ENCODE measurements at places on chromosomes 6 and 20. TPM values are rescaled to one million over a fixed set of nuclear protein-coding genes. Genes with fewer than 3 reads are reported as not detected.

DNA sequence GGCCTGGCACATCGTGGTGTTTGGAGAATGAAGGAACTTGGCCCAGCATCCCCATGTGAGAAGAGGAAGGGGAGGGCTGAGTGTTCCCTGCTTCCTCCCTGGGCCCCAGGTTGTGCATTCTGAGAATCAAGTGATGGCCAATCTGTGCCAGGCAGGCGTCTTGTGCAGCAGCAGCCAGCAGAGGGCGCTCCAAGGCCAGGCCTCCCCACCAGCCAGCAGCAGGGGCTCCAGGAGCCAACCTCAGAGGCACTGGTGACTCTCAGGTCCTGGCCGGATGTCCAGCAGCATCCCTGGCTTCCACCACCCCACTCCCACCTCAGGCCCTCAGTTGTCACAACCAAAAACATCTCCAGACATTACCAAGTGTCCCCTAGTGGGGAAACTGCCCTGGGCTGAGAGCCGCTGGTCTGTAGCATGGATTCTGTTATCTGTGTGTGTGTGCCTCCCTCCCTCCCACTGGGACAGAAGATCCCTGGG, 192.0 kb downstream of the PREX1 start:
- no peak overlapping the region for H3K27ac ChIP-seq
- H3K36me3 ChIP-seq, result no peaks in the 10 kb centered on the region
- no peak overlapping the region for H3K4me3 ChIP-seq
- no peaks in the 10 kb centered on the region for H3K4me1 ChIP-seq
- no peaks in the 10 kb centered on the region for H3K27me3 ChIP-seq
- DNase-seq, result no peak

Gene IMPG1
- not detected for total RNA-seq

GRCh38 chr20:44457016-44457415, 18.7 kb upstream of the TTPAL start:
- H3K36me3 ChIP-seq, result no peaks in the 10 kb centered on the region
- H3K27me3 ChIP-seq, result no peaks in the 10 kb centered on the region
- no peak for DNase-seq
- no peak overlapping the region for H3K27ac ChIP-seq
- no peaks in the 10 kb centered on the region for H3K4me1 ChIP-seq

Gene SLC2A10
- 8.2 TPM for total RNA-seq

DNA sequence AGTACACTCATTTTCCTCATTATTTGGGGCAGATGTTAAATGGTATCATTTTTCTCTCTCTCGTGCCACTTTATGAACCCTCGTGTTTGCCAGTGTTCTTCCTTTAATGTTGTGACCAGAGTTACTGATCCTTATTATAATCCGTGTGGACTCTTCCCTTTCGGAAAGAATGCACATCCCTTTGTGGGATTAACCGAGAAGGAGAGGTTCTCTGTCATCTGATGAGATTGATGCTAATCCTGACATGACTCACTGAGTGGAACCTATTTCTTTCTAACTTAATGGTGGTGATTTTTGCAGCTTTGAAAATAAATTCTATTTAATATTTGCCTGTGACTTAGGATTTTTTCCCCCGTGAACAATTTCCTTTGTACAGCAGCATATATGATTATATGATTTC, 300.0 kb upstream of the MAN1A1 start:
- no peaks in the 10 kb centered on the region for H3K36me3 ChIP-seq
- peaks cover 7% of the 10 kb centered on the region for H3K4me1 ChIP-seq
- H3K27ac ChIP-seq, result no peak overlapping the region
- no peak for DNase-seq

Gene RNF39
- total RNA-seq, result not detected

Gene EPPIN
- total RNA-seq, result not detected

DNA sequence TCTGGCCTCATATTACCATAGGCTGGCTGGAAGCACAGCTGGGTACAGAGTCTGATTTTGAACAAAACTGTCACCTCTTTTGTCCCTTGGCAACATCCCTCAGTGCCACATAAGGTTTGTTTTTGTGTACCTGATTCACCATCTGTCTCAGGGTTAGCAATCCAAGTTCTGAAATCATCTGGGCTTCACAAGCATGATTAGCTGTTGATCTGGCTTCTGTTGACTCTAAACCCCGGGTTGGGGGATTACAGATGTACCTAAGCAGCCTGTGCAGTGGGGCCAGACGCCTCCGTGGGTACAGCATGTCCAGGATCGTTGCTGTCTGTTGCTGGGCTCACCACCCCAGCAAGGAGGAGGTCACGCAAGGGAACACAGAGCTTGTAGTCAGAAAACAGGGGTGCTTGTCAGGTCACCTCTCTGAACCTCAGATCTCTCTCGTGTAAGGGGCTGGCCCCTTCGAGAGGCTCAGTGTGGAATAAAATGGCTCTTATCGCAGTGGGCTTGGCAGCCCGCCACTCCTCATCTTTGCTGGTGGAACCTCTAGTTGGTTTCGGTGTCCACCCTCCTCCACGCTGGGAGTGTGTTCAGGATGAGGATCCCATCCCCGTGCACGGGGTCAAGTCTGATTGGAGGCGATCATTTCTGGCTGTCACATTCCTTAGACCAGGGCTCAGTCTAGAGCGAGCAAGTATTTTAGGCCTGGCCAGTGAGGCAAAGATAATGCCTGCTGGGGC, 39.2 kb upstream of the ZNF831 start:
- no peaks in the 10 kb centered on the region for H3K4me1 ChIP-seq
- no peak overlapping the region for H3K27ac ChIP-seq
- H3K36me3 ChIP-seq, result no peaks in the 10 kb centered on the region
- H3K27me3 ChIP-seq, result no peaks in the 10 kb centered on the region
- no peak for DNase-seq
- H3K4me3 ChIP-seq, result no peak overlapping the region

Gene GJA1
- 21.3 TPM for total RNA-seq

- H3K36me3 ChIP-seq, result no peaks in the 10 kb centered on the region
- H3K4me1 ChIP-seq, result no peaks in the 10 kb centered on the region
- H3K27me3 ChIP-seq, result no peaks in the 10 kb centered on the region
- no peak overlapping the region for H3K4me3 ChIP-seq
- DNase-seq, result no peak
These were observed 45.2 kb downstream of the MCUR1 start for GRCh38 chr6:13769034-13769654.

DNA sequence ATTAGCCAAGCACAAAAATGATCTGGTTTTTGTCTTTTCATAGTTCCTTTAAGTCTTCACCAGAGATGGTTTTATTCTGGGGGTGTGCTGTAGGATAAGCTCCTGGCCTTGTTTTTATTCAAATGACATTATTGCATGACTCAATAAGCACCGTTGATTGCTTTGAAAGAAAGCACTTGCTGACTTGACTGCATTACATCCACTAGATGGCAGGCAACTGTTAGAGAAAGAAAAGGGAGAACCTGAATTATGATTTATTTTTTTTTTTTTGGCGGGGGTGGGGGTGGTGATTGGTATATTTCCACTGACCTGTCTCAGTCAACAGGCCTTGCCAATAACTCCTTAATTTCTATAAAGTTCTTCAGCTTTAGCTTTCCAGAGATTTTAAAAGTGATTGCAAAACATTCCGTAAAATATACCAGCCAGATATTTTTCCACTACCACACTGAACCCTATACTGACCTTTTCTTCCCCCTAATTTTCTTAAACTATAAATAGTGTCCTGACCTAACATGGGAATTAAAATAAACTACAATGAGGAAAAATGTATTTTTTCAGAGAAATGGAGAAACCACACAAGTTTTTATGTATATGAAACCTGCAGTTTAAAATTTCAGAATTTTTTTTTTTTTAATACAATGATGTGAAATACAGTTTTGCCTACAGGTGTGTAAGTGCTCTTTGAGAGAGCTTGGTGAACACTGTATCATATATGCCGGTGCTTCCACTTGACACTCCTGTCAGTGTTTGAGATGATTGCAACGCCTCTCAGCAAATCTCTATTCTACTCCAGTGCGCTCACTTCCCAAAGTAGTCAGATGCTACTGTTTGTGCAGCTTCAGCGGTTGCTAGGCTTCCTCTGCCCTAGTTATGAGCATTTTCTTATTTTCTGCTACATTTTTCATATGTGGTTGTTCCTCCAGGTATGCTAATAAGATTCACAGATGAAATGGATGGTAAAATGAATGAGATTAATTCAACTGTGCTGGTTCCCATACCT, 274.3 kb downstream of the CD109 start:
- no peaks in the 10 kb centered on the region for H3K36me3 ChIP-seq
- no peaks in the 10 kb centered on the region for H3K27me3 ChIP-seq
- no peak overlapping the region for H3K27ac ChIP-seq
- H3K4me1 ChIP-seq, result peaks cover 31% of the 10 kb centered on the region
- DNase-seq, result no peak
- no peak overlapping the region for H3K4me3 ChIP-seq

DNA sequence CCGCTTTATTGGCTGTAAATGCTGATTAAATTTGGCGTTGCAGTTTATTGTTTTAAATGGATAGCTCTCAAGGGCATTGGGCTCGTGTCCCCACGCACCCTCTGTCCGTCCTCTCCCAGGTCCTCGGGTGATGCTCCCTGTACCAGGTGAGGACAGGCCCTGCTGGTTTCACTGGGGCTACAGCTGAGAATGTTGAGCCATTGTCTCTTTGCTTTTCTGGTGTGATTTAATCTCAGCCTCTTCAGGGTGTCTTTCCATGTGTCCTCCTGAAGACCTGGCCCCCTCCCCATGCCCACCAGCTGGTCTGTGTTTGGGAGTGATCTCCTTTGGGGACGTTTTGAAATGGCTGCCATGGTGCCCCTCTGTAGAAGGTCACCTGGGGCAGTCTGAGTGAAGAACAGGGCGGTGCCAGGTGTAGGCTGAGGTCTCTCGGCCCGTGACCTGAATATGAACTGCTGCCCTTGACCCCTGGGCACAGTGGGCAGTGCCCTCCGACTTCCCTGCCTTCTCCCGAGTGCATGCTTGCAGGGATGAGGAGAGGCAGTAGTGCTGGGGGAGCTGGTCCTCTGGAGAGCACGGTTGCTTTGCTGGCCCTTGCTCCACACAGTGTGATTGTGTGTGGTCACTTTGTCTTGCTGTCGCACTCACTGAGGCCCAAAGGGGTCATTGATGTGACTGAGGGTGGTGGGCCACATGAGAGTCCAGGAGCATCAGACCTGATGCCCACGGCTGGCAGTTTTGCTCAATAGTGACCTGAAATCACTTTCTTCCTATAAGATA, 12.4 kb upstream of the C20orf204 start:
- H3K4me1 ChIP-seq, result peaks cover 21% of the 10 kb centered on the region
- no peak overlapping the region for H3K27ac ChIP-seq
- H3K27me3 ChIP-seq, result no peaks in the 10 kb centered on the region
- peaks cover 100% of the 10 kb centered on the region for H3K36me3 ChIP-seq
- H3K4me3 ChIP-seq, result no peak overlapping the region

Gene RTF2
- total RNA-seq, result 60.2 TPM

GRCh38 chr6:112033791-112034615, 19.9 kb upstream of the CCN6 start:
- no peaks in the 10 kb centered on the region for H3K36me3 ChIP-seq
- H3K27ac ChIP-seq, result no peak overlapping the region

Gene ZSCAN23
- total RNA-seq, result 2.9 TPM

GRCh38 chr6:21163110-21163837, 430.3 kb upstream of the SOX4 start:
- no peaks in the 10 kb centered on the region for H3K27me3 ChIP-seq
- no peak overlapping the region for H3K4me3 ChIP-seq
- H3K4me1 ChIP-seq, result no peaks in the 10 kb centered on the region
- H3K36me3 ChIP-seq, result no peaks in the 10 kb centered on the region
- no peak for DNase-seq
- no peak overlapping the region for H3K27ac ChIP-seq

- DNase-seq, result no peak
- no peak overlapping the region for H3K4me3 ChIP-seq
- H3K27ac ChIP-seq, result no peak overlapping the region
- no peaks in the 10 kb centered on the region for H3K27me3 ChIP-seq
- H3K36me3 ChIP-seq, result no peaks in the 10 kb centered on the region
These were observed 137.9 kb upstream of the NEDD9 start for GRCh38 chr6:11370191-11371018.

- H3K27ac ChIP-seq, result no peak overlapping the region
- no peaks in the 10 kb centered on the region for H3K4me1 ChIP-seq
- no peaks in the 10 kb centered on the region for H3K27me3 ChIP-seq
- no peak overlapping the region for H3K4me3 ChIP-seq
- no peaks in the 10 kb centered on the region for H3K36me3 ChIP-seq
- no peak for DNase-seq
These were observed 78.0 kb upstream of the ELOVL5 start for GRCh38 chr6:53426667-53427270.

DNA sequence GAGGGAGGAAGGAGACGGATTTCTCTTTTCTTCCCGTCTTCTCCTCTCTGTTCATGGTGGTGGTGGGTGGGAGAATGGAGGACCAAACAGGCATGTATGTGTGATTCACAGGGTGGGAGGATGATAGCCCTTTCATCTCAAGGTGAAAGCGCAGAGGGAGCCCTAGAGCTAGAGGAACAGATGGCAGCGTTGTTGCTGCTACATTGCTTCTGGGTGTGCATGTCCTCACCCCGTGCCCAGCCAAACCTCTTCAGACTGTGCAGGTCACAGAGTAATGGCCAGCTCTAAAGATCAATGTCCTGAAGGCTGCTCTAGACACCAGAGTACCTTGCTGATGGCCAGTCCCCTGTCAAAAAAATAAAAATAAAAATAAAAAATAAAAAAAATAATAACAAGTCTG, 301.8 kb downstream of the TBC1D7 start:
- H3K36me3 ChIP-seq, result no peaks in the 10 kb centered on the region
- no peaks in the 10 kb centered on the region for H3K4me1 ChIP-seq
- no peaks in the 10 kb centered on the region for H3K27me3 ChIP-seq
- no peak overlapping the region for H3K27ac ChIP-seq

Gene TUBB2B
- total RNA-seq, result 24.9 TPM

Gene TFEB
- total RNA-seq, result 23.5 TPM

Gene PCSK2
- 2.0 TPM for total RNA-seq

Gene CLVS2
- 1.8 TPM for total RNA-seq

DNA sequence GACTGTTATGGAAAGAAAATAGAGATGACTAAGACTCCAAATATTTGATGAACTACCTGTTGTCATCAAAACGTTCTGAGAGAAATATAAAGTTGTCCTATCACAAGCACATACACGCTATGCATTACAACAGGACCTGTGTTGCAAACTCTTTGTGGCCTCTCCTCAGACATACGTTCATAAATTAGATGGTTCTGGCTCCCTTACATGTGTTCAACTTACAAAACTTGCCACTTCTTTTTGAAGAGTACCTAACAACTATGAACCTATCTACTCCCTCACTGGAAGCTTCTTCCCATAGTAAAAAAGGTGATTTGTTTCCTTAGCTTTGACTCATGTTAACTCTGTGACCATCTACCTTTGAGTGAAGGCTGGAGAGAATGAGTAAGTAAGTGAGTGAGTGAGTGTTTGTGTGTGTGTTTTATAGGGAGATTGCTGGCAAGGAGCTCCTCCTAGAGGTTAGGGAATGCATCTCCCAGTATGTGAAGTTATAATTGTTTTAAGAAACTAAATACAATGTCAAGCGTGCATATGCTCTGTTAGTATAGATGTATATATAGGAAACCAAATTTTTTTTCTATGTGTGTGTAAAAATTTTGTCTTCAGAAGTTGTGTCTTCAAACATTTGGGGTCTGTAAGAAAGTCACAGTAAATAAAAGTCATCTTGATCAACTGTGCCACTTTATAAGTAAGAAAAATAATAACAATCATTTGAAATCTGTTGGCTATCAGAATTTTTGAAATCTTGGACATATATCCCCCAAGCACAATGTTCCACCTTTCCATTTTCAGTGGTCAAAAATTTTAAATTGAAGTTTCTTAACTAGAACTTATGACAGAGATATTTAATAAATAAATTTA, 1211.1 kb upstream of the GJE1 start:
- no peak overlapping the region for H3K27ac ChIP-seq
- DNase-seq, result no peak
